ENCODE measurements at places on chromosomes 4 and X. TPM values are rescaled to one million over a fixed set of nuclear protein-coding genes. Genes with fewer than 3 reads are reported as not detected.
A peak's percentile ranks its signal among the peaks of the same experiment; 100 is the strongest.

GAGE12F gene
- total RNA-seq: not detected

MAGEB10 gene
- not detected for total RNA-seq

CFAP47 gene
- total RNA-seq: 0.17 TPM

OSTC gene
- 42.8 TPM for total RNA-seq

FATE1 gene
- total RNA-seq: not detected

- DNase-seq: no peak
These were observed 1420.1 kb upstream of the TENM3 start for GRCh38 chr4:180823108-180823507.

- no peak for DNase-seq
These were observed 71.0 kb downstream of the RAPGEF2 start for GRCh38 chr4:159173886-159174285.

GRCh38 chr4:114729068-114729738, 130.6 kb downstream of the UGT8 start:
- peak; percentile 64 for DNase-seq

GRCh38 chr4:69617083-69617694, 22.3 kb downstream of the UGT2A2 start:
- DNase-seq: no peak

DNA sequence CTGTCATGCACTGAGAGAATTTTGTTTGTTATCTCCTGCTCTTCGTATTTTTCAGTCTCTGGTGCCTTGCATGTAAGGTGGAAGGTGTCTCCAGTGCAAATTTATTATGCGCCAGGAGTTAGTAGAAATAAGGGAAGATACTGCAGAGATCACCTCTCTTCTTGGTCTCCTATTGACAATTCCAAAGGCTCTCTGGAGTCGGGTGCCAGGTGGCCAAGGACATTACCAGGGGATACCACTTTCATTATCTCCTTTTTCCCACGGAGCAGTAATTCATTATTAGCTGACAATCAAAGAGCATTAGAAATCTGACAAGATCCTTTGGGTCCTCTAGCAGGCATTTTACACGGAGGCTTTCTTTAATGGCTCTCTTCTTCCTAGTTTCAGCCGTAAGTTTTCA, 26.0 kb downstream of the ADD1 start:
- DNase-seq: no peak

DNA sequence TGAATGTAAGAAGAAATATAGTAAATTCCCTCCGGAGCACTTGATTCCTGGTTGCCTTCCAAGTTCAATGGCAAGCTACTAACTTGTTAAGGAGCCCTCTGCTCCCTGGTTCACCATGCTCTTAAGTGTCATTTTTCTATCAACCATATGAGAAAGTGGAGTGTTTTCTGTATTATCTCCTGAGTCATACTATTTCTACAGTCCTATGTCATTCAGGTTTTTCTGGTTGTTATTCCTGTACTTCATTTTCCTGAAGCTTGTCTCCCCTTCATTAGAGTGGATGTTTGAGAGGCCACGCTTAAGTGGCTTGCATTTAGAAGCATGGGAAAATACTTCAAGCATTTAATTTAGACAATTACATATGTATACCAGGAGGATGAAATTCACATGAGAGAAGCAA, 14.7 kb upstream of the EPGN start:
- DNase-seq: no peak

- no peak for DNase-seq
These were observed 480.4 kb downstream of the ACTRT1 start for GRCh38 chrX:127571834-127572233.

- DNase-seq: no peak
These were observed 1.1 kb downstream of the SLC9B2 start for GRCh38 chr4:103075435-103075893.

- DNase-seq: no peak
These were observed 195.2 kb downstream of the KDR start for GRCh38 chr4:54930226-54930625.

- DNase-seq: no peak
These were observed 242.1 kb downstream of the ADAMTS3 start for GRCh38 chr4:72326692-72327632.

DNA sequence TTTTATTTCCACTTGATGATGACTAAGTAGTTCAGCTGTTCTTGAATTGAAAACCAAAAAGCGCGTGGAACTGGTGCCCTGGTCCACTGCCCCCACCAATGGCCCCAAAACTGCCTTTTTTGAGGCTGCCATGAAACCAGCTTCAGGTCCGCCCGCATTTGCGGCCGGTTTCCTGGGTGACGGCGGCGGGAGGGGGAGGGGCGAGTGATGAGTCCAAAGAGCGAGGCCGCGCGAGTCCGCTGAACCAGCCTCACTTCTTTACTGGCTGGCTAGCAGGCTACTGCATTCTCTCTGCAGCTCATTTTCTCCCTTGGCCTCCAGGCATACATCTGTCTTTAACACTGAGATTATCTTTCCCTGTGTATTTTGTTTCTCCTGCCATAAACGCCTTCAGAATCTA, 72.9 kb upstream of the FABP2 start:
- peak; percentile 22 for DNase-seq

DNA sequence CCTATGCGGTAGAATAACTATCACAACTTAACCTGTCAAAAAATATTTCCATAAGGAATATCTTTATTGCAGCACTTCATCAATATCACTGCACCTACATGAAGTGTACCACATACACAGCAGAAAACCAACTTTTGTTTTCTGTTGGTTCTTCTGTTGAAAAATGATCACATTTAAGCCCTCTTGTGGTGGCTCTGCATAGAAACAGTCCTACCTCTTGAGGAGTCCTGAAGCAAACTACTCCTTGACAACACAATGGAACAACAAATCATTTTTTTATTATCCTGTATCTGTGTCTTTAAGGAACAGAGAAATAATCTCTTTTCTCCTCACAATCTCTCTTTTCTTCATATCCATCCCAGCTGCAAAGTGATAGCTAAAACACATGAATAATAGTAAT, 39.8 kb upstream of the ATOH1 start:
- DNase-seq: no peak

GRCh38 chrX:149715468-149715867, 3.6 kb downstream of the MAGEA11 start:
- no peak for DNase-seq

DNA sequence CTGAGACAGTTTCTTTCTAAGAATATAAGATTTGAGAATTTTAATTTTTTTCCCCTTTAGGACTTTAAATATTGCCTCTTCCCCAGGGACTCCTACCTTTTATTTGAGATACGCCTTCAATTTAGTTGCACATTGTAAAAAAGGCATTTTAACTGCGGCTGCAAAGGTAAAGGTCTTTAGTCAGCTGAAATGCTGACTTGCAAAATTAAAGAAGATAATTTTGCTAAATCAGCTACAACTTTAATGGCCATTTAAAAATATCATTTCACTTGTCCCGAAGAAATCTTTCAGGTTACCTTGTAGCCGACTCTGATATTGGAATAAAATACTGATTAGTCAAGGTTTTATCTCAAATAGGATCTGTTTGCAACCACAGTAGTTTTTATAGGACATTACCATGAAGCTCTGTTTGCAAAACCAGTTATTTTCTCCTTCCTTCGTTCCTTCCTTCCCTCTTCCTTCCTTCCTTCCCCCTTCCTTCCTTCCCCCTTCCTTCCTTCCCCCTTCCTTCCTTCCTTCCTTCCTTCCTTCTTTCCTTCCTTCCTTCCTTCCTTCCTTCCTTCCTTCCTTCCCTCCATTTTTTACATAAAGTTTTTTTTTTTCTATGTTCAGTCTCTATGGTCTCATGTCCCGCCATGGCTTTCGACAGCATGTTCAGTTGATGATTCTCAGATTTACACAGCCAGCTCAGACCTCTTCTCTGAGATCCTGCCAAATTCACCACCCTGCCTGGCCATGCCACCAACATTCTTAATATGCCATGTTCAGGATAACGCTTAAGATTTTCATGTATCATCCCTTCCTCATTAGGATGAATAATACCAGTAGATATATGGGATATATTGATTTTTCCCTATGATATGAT, 405.4 kb upstream of the PRKX start:
- DNase-seq: no peak

GRCh38 chr4:1416948-1417260, 10.7 kb upstream of the NKX1-1 start:
- DNase-seq: no peak

DNA sequence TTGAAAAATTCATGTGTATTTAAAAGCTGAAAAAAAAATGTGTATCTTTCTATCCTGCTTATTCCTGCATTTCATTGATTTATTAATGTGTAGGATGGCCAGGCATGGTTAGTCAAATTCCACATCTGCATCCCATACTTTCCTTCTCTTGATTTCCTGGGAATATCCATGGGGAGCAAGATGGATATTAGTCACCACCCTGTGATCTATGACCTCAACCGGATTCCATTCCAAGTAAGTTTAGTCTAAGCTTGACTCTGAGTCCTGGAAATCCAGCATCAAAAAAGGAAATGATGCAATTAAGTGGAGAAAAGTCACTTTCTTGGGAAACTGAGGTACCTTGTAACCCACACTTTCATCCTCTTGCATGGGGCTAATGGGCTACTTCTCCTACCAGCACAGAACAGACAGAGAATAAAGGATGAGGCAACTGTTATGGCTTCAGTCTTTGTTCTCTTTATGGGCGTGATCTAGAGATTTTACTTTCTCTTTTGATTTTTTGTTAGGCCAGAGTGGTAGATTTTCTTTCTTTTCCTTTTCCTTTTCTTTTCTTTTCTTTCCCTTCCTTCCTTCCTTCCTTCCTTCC, 17.1 kb upstream of the BEX4 start:
- DNase-seq: no peak

DNA sequence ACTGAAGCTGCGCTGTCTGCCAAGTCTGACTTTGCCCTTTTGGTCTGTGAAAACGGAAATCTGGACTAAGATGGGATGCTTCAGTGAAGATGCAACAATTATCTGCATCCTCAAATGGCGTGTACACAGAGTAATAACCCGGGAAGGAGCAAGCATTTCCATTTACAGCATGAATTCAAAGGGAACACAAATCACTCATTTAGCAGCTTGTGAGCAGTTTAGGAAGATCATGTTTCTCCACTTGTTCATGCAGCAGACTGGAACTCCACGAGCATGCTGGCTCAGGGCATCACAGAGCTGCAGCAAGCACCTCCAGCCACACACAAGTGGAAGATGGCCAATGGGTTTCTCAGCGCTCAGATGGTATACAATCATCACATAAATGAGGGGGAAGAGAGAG, 175.5 kb downstream of the NLGN4X start:
- DNase-seq: no peak

DNA sequence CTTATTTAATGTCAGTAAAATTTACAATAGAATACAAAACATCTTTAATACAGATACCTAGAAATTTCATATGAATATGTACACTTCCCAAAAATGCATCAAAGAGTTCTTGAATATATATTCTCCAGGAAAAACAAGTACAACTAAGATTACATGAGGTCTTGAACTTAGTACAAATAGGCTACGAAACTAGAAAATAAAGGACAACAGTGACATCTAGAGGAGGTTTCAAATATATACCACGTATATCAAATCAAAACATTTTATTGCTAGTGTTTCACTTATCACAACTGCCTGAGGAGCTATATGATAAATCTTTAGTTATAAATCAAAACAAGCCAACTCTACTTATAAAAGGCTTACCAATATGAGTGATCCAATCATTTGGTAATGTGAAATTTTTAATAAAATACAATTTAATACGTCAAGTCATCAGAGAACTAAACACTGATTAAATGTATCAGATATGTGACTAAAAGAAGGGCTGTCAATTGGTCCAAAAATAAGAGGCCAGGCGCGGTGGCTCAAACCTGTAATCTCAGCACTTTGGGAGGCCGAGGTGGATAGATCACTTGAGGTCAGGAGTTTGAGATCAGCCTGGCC, 36.6 kb downstream of the ANAPC10 start:
- no peak for DNase-seq

- DNase-seq: peak; percentile 56
These were observed 36.7 kb downstream of the PJA1 start for GRCh38 chrX:69128588-69128987.

DNA sequence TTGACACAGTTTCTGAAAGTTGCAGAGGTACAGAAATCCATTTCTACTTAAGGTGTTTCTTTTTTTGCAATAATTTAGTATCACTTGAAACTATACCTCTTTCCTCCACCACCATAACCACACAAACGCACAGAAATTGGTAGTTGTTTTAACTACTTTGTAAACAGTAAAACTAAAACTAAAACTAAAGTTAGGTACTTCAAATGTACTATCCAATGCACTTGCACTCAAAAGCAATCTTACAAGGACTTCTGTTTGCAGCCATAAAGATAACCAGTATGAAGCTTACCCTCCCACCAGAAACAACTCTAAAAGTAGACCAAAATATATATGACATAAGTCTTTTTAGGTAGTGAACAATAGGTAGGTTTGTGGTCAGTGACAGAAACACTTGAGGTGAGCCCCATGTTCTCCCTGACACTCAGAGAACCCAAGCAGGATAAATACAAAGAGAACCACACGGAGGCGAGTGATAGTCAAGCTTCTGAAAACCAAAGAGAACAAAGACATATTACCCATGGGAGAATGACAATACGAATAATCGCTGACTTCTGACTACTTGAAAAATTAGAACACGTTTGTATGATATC, 72.2 kb upstream of the VBP1 start:
- no peak for DNase-seq

DNA sequence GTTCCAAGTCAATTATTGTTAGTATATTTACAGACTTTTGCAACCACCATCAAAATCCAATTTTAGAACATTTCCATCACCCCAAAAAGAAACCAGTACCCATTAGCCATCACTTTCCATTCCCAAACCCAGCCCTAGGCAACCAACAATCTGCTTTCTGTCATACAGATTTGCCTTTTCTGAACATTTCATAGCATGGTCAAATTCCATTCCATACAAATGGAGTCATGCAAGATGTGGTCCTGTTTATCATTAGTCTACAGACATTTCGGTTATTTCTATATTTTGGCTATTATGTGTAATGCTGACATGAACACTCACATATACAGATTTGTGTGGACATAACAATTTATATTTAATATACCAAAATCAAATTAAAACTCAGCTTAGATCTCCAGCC, 508.7 kb downstream of the ZNF674 start:
- DNase-seq: no peak

DNA sequence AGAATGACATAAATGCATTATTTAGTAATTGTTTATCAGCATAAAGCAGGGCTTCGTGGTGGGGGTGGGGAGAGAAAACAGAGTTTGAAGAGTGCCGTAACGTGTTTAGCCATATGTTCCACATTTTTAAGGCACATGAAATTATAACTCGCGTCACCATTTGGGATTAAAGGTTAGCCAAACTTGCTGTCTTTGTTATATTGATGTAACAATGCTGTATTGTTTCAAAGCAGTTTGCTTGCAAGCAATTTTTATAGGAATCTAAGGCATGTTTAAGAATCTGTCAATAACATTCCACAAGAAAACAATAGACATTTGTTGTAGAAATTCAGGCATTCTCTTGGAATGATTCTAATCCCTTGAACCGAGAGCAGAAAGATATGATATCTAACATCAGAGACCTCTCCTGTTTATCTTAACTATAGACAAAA, 78.3 kb downstream of the CLDN22 start:
- no peak for DNase-seq

- DNase-seq: no peak
These were observed 47.3 kb upstream of the SRPX start for GRCh38 chrX:38268011-38268410.

DNA sequence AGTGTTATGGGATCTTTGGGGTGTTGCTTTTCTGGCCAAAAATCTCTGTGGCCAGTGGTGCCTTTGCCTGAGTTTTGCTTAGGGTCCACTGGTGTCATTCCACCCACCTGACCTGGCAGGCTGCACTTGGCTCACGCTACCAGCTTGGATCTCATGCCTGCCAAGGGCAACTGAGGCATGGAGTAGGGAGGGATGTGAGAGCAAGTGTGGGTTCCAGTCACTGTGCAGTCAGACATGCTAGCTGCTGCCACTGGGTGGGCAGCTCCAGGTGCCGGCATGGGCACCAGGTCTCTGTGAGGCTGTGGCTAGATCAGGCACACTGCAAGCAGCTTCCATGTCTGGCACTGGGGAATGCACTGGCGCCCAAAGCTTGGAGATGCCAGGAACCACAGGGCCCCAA, 424.1 kb downstream of the PRR32 start:
- no peak for DNase-seq
